Activated naive CD8-positive, alpha-beta T cell treated with anti-CD3 and anti-CD28 coated beads, Interleukin-2, amount 10 ng/mL, durations not matched to agents 7 days and 5 days (primary cell): ENCODE measurements at places on chromosomes 16 and 17.

GRCh38 chr16:67644038-67644437 lies 906 bp upstream of the CARMIL2 start:
- no peak for DNase-seq

GRCh38 chr17:79490530-79490929 lies 120.3 kb downstream of the RBFOX3 start:
- DNase-seq, result no peak

- DNase-seq, result no peak
Measured at GRCh38 chr17:45302649-45303173, 14.1 kb downstream of the MAP3K14 start.

- DNase-seq, result no peak
Measured at GRCh38 chr17:4156750-4157381, 13.9 kb downstream of the CYB5D2 start.

DNA sequence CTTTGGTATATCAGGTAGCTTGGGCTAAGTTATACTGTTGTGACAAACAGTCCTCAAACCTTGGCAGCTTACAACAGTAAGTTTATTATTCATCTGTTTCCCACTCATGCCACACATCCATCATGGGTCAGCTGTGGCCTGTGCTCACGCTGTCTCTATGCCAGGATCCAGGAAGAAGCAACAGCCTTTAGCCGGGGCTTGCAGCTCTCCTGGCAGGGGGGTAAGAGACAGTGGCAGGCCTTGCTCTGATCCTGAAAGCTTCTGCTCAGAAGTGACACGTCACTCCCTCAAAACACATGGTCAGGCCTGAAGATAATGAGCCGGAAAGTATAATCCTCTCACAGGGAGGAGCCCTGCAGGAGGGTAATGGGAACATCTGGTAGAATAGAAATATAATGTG lies 377.6 kb downstream of the CPPED1 start:
- no peak for DNase-seq

DNA sequence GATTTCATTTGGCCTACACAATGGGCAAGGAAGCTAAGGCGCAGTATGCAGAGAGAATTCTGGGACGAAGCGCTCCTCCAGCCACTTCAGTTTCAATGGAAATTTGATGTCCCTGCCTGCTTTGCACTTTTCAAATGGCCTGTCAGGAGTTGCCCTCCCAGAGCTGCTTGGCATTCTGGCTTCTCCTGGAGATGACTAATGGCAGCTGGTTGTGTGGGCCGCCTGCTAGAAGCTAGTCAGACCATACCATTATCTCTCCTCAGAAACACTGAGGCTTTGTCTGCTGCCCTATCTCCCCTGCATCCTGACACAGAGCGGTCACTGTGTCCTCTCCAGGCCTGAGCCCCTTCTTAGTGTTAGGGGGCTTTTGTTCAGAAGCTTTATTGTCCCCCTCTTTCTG lies 180.1 kb downstream of the SPECC1 start:
- no peak for DNase-seq

- DNase-seq, result no peak
Measured at GRCh38 chr17:12730931-12731521, 58.3 kb upstream of the ARHGAP44 start.

DNA sequence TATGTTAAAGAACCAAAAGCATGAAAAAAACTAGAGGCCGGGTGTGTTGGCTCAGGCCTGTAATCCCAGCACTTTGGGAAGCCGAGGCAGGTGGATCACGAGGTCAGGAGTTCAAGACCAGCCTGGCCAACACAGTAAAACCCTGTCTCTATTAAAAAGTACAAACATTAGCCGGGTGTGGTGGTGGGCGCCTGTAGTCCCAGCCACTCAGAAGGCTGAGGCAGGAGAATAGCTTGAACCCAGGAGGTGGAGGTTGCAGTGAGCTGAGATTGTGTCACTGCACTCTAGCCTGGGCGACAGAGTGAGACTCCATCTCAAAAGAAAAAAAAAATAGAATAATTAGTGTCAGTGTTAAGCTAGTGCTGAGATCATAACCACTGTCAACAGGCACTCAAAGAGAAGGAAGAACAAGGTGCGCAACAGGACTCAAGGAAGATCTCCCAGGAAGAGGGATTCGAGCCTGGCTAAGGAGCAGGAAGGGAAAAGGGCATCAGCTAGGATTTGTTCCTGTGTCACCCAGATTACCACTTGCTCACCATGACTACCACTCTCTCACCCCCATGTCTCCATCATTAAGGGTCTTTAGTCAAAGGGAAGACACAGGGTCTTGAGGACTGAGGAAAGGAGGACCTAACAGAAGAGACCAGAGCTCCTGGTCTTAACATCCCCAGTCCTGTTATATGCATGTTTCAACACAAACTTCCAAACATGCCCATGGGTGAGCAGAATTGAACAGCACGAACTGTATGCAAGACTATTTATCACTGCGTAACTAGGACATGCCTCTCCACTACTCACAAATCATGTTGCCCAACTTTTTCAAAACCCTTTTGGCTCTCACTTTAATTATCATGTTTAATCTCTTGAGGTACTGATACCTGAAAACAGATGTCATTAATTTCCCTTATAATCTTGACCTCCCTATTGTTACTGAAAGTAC lies 88.3 kb upstream of the PLEKHM1 start:
- no peak for DNase-seq

- DNase-seq, result peak; percentile 45
Measured at GRCh38 chr17:40442392-40443195, 656 bp upstream of the IGFBP4 start.

DNA sequence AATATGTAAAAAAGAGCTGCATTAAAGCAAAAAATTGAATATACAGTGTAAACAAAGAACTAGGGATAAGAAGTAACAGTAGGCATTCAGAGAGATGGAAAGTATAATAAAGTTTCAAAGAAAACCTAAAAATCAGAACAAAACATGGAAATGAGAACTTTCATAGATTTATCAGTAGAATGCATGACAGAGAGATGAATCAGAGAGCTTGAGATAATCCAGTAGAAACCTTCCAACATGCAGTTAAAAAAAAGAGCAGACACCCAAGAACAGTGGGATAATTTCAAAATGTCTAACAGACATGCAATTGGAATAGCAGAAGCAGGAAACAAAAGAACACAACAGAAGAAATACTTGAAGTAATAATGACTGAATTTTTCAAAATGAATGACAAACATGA lies 1384.2 kb downstream of the CDH11 start:
- DNase-seq, result no peak

DNA sequence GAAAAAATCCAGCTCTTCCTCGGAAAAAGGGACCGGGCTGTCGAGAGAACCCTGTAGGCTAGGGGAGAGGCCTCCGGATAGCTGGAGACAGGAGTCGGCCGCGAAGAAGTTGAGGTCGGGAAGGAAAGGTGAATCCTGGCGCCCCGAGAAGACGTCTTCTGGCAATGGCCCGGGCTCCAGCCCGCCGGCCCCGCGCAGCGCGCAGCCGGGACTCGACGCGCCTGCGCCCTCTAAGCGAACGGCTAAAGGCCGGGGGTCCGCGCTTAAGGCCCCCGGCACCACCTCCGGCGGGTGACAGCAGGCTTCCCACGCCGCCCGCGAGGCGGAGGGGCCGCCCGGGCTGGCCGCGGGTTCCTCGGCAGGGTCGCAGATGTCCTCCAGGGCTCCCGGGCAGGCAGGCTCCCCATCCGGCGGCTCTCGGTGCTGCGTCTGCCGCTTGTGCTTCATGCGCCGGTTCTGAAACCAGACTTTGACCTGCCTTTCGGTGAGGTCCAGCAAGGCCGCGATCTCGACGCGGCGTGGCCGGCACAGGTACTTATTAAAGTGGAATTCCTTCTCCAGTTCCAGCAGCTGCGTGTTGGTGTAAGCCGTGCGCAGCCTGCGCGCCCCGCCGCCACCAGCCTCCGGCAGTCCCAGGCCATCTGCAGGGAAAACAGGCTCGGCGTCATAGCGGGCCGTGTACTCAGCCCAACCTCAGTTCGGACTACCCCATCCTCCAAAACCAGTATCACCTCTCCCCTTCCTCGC lies 1.6 kb downstream of the HOXB2 start:
- peak; percentile 80 for DNase-seq

DNA sequence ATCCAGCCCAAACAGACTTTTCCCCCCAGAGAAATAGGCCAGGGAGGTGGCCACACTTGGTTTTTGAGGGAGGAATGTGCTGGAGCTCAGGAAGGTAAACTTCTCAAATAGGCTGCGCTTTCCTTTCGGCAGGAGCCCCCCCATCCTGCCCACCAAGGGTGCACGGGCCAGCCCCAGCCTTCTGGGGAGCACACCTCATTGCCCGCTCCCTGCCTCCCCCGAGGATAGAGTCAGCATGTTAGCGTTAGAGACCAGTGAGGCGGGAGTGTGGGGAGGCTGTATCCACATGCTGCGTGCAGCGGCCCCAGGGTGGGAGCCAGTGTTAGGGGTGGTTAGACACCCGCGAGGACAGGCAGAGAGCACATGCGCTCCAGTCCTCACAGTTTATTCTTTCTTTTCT lies 42.3 kb downstream of the PIPOX start:
- no peak for DNase-seq

DNA sequence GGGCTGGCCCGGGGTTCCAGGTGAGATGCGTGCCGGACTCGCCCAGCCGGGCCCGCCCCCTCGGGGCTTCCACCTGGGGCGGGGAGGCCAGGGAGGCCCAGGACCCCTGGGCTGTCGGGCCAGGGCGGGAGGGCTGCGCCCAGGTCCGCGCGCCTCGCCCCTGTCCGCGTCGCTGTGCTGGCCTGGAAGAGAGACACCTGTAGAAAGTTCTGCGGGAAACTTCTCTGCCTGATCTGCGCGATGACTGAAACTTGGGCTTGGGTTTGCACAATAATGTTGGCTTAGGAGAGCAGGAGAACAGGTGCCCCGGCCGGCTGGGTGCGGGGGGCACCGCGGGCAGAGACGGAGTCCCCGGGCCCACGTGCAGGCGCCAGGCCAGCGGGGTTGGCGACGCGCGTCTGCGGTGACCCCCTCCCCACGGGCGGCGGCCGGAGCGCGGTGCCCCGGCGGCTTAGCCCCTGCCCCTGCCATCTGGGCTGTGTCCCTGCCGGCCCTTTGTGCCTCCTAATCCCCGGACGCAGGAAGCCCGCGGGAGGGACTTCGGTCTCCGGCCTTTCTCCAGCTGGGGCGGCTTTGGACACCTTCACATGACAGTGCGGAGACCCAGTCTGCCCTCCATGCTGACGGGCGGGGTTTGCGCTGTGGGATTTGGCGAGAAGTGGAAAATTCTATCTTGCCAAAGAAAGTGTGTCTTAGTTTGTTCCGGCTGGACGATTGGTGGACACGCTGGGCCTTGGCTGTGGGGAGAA lies 483 bp downstream of the LLGL2 start:
- no peak for DNase-seq

- DNase-seq, result no peak
Measured at GRCh38 chr16:11306997-11307638, 26.0 kb upstream of the PRM1 start.

DNA sequence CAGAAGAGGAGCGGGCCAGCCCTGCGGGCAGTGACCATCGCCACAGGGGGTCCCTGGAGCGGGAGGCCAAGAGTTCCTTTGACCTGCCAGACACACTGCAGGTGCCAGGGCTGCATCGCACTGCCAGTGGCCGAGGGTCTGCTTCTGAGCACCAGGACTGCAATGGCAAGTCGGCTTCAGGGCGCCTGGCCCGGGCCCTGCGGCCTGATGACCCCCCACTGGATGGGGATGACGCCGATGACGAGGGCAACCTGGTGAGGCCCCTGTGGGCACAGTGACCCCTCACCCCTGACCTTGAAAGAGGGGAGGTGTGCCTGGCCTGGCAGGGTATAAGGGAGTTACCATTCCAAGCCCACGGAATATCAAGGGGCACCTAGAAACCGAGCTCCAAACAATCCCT lies 35.1 kb upstream of the ABCC3 start:
- no peak for DNase-seq

- DNase-seq, result no peak
Measured at GRCh38 chr17:39820541-39820940, 43.6 kb downstream of the IKZF3 start.

DNA sequence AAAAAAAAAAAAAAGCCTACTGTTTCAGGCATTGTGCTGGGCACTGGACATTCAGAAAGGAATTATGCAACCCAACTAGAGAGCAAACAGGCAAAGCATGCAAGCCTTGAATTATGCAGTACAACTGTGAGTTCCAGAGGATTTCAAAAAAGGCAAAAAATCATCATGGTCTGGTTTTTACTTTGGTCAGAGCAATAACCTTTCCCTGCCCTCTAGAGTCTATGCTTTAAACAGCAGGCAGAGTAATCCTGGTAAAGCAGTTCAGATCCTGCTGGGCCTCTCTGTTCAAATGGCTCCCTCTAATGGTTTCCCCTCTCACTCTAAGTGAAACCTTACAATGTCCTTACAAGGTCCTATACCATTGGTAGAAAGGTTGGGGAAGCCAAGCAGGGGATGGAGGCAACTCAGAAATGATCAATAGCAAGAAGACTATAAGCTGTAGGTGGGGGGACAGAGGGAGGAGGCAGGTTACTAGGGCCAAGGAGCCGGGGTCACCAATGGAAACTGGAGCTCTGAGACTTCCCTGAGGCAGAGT lies 4.6 kb upstream of the TAF15 start:
- DNase-seq, result no peak

DNA sequence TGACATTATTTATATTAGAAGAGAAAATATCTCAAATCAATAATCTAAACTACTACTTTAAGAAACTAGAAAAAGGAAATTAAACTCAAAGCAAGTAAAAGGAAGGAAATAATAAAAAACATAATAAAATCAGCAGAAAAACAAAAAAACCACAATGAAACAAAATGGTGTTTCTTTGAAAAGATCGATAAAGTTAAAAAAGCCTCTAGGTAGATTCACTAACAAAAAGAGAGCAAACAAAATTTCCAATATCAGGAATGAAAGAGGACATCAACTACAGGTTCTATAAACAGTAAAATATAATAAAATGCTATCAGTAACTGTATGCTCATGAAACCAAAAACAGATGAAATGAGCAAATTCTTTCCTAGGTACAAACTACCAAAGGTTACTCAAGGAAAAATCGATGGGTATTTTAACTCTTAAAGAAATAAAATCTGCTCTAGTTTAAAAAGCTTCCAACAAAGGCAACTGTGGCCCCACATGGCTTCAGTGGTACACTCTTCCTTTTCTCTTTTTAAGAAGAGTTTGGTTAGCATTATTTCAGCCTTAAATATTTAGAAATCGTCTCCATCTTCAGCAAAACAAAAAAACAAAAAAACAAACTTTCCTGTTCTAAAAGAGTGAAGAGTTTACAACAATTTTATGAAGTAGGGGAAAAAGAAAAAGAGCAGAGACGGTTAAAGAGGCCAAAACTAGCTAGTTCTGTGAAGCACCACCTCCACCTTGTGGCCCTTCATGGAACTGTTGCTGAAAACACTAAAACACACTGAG lies 102.2 kb downstream of the TRIM37 start:
- peak; percentile 58 for DNase-seq

GRCh38 chr17:61409301-61410112 lies 9.9 kb downstream of the TBX2 start:
- DNase-seq, result peak; percentile 75

- peak; percentile 66 for DNase-seq
Measured at GRCh38 chr16:27426423-27427408, 24.7 kb downstream of the IL21R start.

GRCh38 chr16:25006504-25007056 lies 8.6 kb downstream of the ARHGAP17 start:
- DNase-seq, result no peak

DNA sequence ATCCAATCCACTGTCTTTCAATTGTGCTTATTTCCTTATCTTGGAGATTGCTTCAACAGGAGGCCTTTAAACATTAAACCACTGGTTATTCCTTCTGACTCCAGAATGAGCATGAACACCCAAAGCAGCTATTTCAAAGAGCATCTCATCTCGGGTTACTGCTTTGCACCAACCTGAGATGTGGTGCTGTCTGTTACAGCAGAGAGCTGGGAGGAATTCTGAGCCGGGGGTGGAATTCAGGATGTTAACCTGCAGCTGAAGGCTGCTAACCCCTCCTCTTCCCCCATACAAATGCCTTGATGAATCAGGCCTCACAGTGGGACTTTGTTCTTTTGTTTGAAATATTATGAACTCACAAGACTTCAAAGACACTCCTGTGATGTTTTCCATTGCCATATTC lies 113.1 kb downstream of the SHISA9 start:
- DNase-seq, result no peak
